ENCODE measurements at places on chromosomes 16 and 17. TPM values are rescaled to one million over a fixed set of nuclear protein-coding genes. Genes with fewer than 3 reads are reported as not detected.

The CACNG1 gene
- not detected for total RNA-seq

The ACSM2A gene
- not detected for total RNA-seq

The NOG gene
- 0.42 TPM for total RNA-seq

The JMJD6 gene
- total RNA-seq, result 40.9 TPM

The KRTAP4-3 gene
- not detected for total RNA-seq

The HOXB4 gene
- 1.8 TPM for total RNA-seq

The CDR2L gene
- 19.9 TPM for total RNA-seq
